ENCODE measurements at places on chromosomes 11 and 22. TPM values are rescaled to one million over a fixed set of nuclear protein-coding genes. Genes with fewer than 3 reads are reported as not detected.

FIBIN gene
- 4.0 TPM for total RNA-seq

TMPRSS13 gene
- not detected for total RNA-seq

- no peak for DNase-seq
These were observed 28.1 kb downstream of the TENM4 start for GRCh38 chr11:79412761-79413160.

DNA sequence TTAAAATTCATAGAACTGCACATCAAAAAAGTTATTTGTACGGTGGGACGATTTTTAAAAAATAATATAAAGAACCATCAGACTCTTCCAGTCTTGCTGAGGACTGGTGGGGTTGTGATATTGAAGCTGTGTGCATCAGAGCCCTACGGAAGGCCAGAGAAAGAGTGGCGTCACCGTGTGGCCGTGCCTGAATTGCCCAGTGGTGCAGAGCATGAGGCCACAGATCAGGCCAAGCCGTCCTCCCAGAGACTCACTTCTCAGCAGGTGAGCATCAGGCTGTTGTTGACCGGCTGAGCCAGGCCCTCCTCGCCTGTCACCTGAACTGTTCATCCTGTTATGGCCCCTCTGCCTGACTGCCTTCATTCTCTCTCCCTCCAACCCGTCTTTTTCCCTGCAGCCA is 1013.9 kb downstream of the TBC1D22A start:
- DNase-seq = no peak

GRCh38 chr11:86147004-86147403 is 78.1 kb upstream of the PICALM start:
- DNase-seq = no peak

NRGN gene
- not detected for total RNA-seq

- DNase-seq = peak; percentile 7
These were observed 111.8 kb upstream of the TMEM45B start for GRCh38 chr11:129703846-129704245.

- DNase-seq = no peak
These were observed 12.1 kb upstream of the LRP5 start for GRCh38 chr11:68300076-68300830.

- DNase-seq = no peak
These were observed 154.3 kb downstream of the NXPE2 start for GRCh38 chr11:114832532-114833125.

- no peak for DNase-seq
These were observed 311.1 kb downstream of the TENM4 start for GRCh38 chr11:79129702-79130101.

- DNase-seq = peak; percentile 21
These were observed 7.9 kb downstream of the MTMR2 start for GRCh38 chr11:95916049-95916448.

- no peak for DNase-seq
These were observed 113.6 kb downstream of the KCNQ1OT1 start for GRCh38 chr11:2586087-2586792.

GRCh38 chr11:59207988-59208451 is 4.7 kb downstream of the MPEG1 start:
- peak; percentile 62 for DNase-seq

GRCh38 chr22:24380220-24380904 is 47.0 kb upstream of the ADORA2A start:
- DNase-seq = no peak

- no peak for DNase-seq
These were observed 4.6 kb downstream of the CARD10 start for GRCh38 chr22:37514526-37515051.

GRCh38 chr11:106234794-106235193 is 157.3 kb downstream of the AASDHPPT start:
- DNase-seq = no peak

GRCh38 chr11:925496-926301 is at the start of gene AP2A2:
AP2A2 (plus strand) TSS chr11:925870; CDS start chr11:926022, 152 bp downstream.
- peak; percentile 87 for DNase-seq

SPON1 gene
- not detected for total RNA-seq

SMIM35 gene
- not detected for total RNA-seq

GRCh38 chr11:12397931-12398334 is 20.6 kb downstream of the PARVA start:
- DNase-seq = peak; percentile 99

- no peak for DNase-seq
These were observed 116.2 kb upstream of the ALX4 start for GRCh38 chr11:44426119-44426518.

MMP13 gene
- total RNA-seq = not detected

Data from myocyte (in vitro differentiated cells).